ENCODE measurements at places on chromosomes 12 and 14.

- no peak for DNase-seq
These were observed 12.4 kb downstream of the MED21 start for GRCh38 chr12:27034607-27035293.

DNA sequence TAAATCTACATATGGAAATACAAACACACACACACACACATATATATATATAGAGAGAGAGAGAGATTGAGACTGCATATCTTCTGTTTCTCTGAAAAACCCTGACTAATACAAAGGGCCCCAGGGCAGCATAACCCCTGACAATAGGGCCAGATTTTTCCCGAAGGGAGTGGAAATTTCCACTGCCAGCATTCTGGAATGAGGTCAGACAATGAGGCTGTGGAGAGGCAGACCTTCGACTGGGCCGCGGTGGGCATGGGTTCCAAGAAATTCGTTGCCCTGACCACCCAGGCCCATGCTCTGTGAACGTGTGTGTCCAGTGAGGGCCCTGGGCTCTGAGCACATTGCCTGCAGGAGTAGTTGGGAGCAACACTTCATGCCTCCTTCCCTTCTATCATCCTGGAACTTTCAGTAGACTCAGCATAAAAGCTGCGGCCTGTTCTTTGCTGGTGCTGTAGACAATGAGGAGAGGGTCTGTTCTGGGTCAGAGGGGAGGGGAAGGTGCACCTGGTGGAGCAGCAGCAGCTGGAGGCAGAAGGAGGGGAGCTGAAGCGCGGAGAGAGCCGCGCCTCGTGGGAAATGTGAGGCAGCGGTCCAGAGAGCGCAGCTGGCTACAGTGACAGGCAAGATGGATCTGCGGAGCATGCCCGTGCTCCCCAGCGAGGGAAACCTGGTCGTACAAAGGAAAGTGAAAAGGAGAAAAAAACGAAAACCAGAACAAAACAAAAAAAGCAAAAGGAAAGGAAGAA is 25.6 kb upstream of the CCDC60 start:
- no peak for DNase-seq

DNA sequence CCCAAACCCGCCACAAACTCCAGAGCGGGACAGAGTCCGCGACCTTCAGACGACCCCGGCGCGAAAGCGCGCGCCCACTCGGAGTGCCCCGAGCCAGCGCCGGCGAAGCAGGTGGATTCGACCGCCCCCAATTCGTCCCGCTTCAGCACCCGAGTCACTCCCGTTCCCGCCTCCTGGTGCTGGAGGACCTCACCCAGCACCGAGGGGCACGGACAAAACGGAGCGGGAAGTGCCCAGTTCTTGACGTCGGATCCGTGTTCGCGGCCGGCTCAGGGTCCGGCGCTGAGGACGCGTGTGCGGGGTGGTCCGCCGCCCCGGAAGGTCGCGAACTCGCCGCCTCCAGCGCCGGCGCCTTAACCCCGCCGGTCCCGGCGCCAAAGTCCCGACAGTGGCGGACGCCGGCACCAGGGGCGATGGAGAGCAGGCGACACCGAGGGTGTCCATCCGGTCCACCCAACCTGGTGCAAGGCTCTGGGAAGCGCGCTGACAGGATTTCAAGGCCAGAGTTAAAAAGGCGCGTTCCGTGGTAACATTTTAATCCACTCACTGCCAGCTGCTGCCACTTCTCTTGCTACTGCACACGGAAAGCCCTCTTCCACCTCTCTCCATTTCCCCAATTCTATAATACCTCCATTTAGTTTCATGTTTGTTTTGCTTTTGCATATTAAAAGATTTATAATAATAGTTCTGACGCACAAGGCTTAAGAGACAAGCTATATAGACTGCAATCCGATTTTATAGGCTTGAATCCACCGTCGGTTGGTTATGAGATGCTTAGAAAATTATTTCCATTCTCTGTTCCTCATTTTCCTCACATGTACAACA is 240.0 kb upstream of the CPNE8 start:
- DNase-seq = no peak

- no peak for DNase-seq
These were observed 164.2 kb downstream of the CCER1 start for GRCh38 chr12:90790747-90791146.

DNA sequence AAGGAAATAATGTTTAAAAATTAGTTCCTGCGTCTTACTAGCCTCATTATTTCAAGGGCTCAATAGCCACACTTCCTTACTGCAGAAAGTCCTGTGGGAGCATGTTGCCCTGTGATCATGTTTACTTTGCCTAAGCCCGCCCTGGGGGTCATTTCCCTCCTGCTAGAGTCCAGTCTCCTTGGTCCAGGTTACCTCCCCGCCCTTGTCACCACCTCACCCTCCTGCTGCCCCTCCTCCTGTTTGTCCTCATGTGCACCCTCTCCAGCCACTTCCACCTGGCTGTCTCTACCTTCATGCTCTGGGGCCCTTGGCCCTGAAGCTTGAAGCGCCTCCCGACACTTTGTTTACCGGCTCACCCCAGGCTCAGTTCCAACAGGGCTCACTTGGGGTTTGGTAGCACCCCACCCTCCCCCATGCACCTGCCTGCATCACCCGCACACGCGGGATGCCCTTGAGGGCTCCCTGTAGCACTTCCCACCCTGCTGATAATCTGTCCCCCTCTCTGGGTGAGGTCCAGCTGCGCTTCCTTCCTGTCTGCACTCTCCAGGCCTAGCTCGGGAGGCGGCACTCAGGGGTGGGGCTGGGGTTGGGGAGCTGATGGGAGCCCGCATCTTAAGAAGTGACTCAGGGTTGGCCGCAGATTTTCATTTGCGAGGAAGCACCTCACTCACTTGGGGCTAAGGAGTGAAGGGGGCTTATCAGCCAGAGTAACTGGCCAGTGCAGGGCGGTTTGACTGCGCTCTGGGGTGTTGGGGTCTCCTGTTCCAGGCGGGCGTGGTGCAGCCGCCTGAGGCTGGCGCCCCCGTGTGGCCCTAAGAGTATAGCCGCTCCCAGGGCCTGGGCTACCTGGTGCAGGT is 40.1 kb downstream of the SMIM41 start:
- DNase-seq = peak; percentile 24

DNA sequence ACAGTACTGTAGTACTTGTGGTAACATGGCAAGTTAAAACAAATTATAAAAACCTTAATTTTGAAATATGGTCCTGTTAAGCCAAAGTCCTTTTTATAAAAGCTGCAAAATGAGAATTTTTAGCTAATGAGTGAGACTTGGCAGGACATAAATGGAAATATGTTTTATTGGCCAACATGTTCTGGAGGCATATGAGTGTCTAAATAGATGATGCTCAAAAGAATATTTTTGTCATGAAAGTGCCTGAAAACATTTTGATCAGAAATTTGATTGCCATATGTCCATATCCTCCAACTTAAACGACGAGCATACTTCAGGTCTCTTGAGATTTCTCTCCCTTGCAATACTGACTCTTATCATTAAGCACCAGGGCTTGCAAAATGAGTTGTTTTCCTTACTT is 972.6 kb downstream of the TMTC2 start:
- DNase-seq = no peak

GRCh38 chr12:128073937-128074336 is 193.0 kb upstream of the TMEM132C start:
- DNase-seq = no peak

DNA sequence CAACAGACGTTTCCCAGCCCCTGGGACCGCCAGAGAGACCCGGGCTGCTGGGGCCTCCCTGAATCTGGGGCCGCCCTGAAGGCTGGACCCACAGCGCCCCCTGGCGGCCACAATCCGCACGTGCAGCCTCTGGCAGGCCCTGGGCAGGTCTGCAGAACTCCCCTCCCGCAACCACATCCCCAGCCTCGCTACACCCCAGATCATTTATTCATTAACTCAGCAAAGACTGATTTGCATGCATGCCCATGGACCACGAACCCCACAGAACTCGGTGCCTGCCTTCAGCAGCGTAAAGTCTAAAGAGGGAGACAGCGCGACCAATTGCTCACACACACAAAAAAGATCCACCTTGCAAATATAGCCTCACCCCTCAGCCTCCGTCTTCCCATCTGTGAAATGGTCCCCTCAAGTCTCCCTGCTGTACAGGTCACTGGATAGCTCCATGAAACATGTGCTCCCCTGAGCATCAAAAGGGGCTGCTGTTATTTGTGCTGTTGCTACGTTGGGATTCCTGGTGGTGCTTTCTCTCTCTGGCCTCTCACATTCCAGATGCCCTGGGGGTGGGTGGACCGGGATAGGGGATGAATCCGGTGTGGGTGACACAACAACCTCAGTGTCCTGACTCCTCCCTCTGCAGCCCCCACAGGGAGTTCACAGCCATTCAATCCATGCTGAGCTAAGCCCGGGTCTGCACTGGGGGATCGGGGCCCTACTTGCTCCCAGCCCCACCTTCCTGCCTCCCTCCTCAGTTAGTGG is 96.4 kb downstream of the SCARB1 start:
- no peak for DNase-seq

DNA sequence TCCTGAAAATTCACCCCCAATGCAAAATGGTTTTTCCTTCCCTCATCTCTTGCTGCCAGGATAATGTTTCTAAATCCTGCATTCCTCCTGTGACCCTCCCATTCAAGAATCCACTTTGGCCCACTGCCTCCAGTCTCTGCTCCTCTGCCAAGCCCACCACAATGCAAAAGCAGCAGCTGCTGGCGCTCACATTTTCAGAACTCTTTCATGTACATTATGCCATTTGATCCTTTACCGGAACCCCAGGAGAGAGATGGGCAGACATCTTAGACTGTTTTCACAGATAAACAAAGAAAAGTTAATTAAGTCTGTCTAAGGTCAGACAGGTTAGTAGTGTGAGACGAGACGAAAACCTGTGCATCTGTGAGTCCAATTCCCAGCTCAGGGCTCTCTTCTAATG is 12.9 kb downstream of the LRIG3 start:
- no peak for DNase-seq

DNA sequence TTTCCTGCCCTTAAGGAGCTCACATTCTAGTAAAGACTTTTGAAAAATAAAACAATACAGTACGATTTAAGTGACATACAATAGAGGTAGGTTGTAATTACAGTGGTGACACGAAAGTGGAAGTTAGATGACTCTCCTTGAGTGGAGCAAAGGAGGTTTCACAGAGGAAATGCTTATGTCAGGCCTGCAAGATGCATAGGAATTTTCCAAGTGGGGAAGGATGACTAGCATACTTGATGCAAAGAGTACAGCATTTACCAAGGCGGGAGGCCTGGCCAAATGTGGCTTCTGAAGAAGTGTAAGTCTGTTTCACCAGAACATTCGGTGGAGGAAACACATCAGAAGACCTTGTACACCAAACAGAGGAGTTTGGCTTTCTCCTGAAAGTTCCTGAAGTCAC is 55.2 kb downstream of the ERO1A start:
- no peak for DNase-seq

DNA sequence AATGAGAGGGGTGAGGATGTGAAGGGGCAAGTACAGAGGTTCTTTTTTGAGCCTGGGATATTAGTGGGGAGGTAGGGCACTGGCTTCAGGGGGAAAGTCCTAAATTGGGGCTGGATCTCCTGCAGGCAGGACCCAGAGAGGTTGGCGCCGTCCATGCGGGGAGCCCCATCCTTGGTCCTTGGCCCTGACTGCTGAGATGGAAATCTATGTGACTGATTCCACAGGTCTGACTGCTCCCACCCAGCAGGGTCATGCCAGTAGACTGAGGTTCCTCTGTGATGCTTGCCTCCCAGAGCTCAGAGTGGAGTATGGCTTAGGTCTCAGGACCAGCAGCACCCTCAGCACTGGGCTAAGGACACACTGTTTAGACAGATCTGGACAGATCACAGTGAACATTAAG is 988.6 kb upstream of the TMEM132C start:
- DNase-seq = no peak

GRCh38 chr12:17076028-17076744 is 470.2 kb upstream of the LMO3 start:
- DNase-seq = no peak

DNA sequence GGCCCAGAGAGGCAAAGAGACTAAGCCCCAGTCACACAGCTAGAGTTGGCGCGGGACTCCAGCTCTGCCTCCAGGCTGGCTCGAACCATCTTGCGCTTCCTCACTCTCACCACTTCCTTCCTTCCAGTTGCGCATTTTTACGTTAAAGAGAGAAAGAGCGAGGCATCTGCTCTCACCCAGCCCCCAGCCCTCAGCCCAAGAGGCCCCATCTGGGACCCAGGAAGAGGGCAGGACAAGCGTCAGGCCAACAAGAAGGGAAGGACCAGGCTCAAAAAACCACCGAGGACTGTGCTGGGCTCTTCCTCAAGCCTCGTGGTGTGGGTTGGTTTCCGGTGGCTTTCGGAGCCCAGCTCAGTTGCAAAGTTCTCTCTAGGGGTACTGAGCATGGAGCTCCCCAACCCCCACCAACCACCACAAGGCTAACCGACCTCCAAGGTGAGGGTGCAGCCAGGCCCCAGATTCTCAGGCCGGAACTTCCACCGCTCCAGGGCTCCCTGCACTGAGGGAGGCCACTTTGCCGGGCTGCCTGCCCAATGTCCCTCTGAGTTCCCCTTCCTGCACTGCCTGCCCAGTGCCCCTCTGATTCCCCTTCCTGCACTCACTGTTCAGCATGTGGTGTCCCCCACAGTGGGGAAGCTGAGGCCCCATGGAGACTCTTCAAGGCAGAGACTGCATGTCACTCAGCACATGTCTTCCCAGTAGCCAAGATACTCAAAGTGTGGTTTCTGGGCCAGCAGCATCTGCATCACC is 35.9 kb downstream of the TESC start:
- DNase-seq = peak; percentile 99

DNA sequence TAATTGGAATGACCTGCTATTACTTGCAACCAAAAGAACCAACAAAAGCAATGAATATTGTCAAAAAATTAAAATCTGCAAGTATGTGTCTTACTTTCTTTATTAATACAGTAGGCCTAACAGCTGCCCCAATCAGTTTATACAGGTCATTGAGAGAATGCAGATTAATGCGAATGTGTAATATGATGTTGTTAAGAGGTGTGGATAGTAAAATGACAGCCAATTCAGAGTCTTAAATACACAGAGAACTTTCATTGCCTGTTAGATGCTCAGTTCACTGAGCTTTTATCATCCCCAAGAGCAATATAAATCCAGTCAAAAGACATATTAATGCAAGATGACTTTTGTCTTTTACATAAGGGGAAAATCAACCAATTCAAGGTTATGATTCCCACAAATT is 58.7 kb downstream of the STXBP6 start:
- DNase-seq = no peak

DNA sequence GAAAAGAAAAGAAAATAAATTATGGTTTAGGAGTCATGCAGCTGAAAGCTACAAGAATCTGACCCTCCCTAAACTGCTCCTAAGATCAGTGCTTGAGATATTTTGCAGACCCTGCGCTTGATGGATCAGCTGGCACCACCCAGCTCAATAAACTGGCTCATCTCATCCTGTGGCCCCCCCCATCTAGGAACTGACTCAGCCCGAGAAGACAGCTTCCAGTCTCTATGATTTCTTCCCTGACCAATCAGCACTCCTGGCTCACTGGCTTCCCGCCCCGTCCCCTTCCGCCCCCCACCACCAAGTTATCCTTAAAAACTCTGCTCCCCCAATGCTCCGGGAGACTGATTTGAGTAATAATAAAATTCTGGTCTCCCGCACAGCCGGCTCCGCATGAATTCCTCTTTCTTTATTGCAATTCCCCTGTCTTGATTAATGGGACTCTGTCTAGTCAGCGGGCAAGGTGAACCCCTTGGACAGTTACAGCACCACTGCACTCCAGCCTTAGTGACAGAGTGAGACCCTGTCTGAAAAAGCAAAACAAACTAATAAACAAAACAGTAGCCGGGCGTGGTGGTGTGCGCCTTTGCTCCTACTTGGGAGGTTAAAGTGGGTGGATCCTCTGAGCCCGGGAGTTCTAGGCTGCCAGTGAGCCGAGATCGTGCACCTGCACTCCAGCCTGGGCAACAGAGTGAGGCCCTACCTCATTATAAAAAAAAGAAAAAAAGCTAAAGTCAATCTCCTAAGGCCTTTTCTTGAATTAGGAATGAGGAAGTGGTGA is 24.5 kb upstream of the SPTLC2 start:
- no peak for DNase-seq

GRCh38 chr12:92929983-92930382 is 888 bp upstream of the EEA1 start:
- DNase-seq = no peak
